Sigmoid colon (tissue), 7 donors: ENCODE measurements at places on chromosomes 11 and 22. TPM values are rescaled to one million over a fixed set of nuclear protein-coding genes. Genes with fewer than 3 reads are reported as not detected.

DNA sequence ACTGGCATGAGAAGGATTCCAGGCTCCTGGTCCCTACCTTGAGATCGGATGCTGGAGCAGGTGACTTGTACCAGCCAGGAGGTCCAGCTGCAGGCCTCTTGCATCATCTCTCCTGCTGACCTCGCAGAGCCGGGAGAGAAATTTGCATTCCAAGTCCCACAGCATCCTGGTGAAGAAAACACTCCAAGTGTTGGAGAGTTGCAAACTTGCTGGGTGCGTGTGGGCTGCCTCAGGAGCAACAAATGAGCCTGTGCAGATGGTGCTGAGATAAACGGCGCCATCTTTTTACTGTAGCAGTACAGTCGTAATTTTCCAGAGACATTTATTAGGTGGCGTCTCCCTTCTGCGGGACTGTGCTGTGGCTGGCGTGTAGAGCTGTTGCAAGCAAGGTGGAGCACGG, 32.1 kb upstream of the ZBTB16 start:
- no peaks in the 10 kb centered on the region for H3K27me3 ChIP-seq
- no peak overlapping the region for H3K4me3 ChIP-seq
- H3K36me3 ChIP-seq, result no peaks in the 10 kb centered on the region
- no peaks in the 10 kb centered on the region for H3K4me1 ChIP-seq
- H3K27ac ChIP-seq, result peak overlapping the region; percentile 77
- peak; percentile 88 for DNase-seq

- no peaks in the 10 kb centered on the region for H3K4me1 ChIP-seq
- no peak for DNase-seq
- H3K27ac ChIP-seq, result no peak overlapping the region
- H3K36me3 ChIP-seq, result no peaks in the 10 kb centered on the region
- H3K27me3 ChIP-seq, result peaks cover 8% of the 10 kb centered on the region
These were observed 21.7 kb downstream of the KIRREL3 start for GRCh38 chr11:126978911-126979310.

Gene SAA2
- 69.2 TPM for polyA plus RNA-seq

Gene DUSP18
- polyA plus RNA-seq, result 3.2 TPM

DNA sequence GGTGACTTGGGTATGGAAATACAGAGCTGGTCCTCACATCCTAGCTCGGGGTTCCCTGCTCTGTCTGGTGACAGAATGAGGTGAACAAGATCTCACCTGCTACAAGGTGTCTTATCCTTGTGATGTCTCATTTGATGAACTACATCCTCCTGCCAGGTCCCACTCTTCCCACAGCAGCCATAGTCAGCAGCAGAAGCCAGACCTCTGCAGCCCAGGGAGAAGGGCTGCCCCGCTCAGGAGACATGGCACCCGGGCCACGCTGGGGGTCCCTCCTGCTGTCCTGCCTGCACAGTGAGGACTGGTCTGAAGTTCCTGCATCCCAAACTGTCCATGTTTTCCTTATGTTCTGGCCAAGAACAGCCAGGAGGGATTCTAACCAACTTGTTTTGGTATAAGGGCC, 414.1 kb downstream of the CTTN start:
- no peaks in the 10 kb centered on the region for H3K27me3 ChIP-seq
- H3K36me3 ChIP-seq, result no peaks in the 10 kb centered on the region

DNA sequence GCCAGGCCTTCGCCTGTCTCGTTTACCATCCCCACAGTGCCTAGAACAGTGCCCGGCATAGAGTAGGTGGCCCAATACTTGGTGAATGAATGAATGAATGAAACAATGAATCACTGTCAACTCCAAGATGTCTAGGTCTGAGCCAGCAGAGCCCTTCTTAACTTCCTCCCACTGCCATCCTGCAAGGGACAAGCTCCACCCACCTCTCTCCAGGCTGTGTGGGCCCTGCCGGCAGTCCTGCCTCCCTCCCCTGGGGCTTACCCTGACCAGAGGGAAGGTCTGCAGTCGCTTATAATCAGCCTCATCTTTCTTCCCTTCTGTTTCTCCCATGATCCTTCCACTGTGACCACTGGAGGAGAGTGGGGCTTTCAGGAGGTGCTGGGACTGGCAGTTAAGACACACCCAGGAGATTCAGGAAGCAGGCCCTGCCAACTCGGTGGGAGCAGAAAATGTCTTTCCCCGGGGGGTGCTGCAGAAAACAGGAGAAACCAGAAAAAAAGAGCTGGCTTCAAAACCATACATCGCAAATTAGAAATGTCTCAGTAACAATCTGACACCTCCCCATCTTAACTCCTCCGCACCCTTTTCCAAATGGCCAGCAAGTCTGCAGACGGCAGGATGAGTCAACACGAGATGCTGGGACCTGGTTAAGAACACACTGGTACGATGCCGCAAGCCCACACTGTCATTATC, 11.4 kb downstream of the DNAL4 start:
- DNase-seq, result no peak
- no peaks in the 10 kb centered on the region for H3K36me3 ChIP-seq
- no peaks in the 10 kb centered on the region for H3K27me3 ChIP-seq
- H3K4me3 ChIP-seq, result no peak overlapping the region

Gene FJX1
- polyA plus RNA-seq, result not detected

DNA sequence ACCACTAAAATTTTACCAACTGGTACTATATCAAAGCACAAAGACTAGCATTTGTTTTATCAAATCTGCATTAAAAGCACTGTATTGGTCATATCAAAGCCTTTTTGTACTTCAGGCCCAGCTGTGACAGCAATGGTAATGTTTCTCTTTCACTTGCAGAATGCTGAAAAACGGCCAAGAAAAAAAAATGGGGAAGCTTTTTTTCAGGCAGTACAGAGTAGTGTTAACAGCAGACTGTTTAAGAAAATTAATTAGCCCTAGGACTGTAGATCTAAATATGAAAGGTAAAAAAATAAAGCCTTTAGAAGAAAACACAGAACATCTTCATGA, 33.3 kb downstream of the DENND5A start:
- no peaks in the 10 kb centered on the region for H3K36me3 ChIP-seq
- H3K27me3 ChIP-seq, result no peaks in the 10 kb centered on the region
- peaks cover 35% of the 10 kb centered on the region for H3K4me1 ChIP-seq
- peak overlapping the region; percentile 75 for H3K27ac ChIP-seq
- no peak for DNase-seq

GRCh38 chr11:117180661-117181585, 2.4 kb downstream of the SIDT2 start:
- peak overlapping the region; percentile 78 for H3K4me3 ChIP-seq
- H3K36me3 ChIP-seq, result peaks cover 13% of the 10 kb centered on the region
- DNase-seq, result peak; percentile 92
- peak overlapping the region; percentile 92 for H3K27ac ChIP-seq
- H3K27me3 ChIP-seq, result no peaks in the 10 kb centered on the region

Gene MMP20
- polyA plus RNA-seq, result not detected

DNA sequence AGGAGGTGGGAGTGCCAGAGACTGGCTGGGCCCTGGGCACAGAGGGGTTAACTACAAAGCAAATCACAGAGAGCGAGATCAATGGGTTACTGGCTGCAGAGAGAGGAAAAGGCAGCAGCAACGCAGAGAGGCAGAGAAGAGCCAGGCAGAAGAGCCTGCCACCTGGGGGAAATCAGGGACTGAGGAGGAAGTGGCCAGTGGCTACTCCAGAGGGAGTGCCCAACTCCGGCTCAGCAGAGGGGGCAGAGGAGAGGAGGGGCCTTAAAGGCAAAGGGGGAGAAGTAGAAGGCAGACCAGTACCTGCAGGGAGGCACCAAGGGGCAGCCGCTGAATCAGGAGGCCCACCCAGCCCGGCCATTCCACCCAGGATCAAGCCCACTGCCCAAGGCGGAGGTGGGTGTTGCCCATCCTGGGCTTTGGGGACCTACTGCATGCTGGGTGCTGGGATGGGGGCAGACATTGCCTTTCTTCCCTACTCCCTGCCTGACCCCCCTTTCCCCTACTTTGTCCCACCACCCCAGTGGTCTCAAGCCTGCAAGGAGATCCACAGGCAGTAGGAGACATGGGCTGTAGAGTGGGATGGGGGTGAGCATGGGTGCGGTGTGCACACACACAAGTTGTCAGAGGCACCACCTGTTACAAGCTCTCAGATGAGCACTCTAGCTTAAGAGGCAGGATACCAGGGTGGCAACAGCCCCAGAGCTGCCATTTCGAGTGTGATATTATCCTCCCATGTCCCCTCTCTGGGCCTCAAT, 926 bp upstream of the GALR3 start:
- no peak for DNase-seq
- H3K36me3 ChIP-seq, result no peaks in the 10 kb centered on the region
- H3K4me3 ChIP-seq, result no peak overlapping the region
- peaks cover 38% of the 10 kb centered on the region for H3K4me1 ChIP-seq
- H3K27ac ChIP-seq, result no peak overlapping the region

GRCh38 chr11:96014217-96014616, 90.3 kb upstream of the MTMR2 start:
- H3K4me3 ChIP-seq, result no peak overlapping the region
- no peaks in the 10 kb centered on the region for H3K27me3 ChIP-seq

DNA sequence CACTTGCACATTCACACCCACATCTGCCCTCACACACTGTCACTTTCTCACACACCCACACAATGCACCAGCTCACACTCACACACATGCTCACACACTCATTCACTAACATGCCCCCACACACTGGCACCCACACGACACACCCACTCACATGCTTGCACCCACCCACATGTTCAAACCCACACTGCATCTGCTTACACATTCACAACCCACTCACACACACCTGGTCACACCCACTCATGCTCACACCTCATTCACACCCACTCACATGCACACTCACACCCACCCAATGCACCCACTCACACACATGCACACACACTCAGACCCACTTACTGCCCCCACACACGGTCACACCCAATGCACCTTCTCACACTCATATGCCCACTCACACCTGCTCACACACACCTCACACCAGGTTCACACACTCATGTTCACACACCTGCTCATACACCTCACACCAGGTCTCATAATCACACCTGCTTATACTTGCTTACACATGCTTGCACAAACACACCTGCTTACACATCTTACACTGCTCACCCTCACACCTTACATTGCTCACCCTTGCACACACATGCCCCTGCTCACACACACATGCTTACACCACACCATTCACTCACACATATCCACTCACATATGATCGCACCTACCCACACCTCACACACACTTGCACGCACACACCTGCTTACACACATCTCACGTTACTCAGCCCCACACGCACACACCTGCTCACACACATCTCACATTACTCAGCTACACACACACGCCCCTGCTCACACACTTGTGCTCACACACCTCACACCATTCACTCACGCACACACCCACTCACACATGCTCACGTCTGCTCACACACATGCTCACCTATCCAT, 3.9 kb upstream of the MYBPC3 start:
- no peaks in the 10 kb centered on the region for H3K36me3 ChIP-seq
- H3K4me3 ChIP-seq, result no peak overlapping the region
- H3K4me1 ChIP-seq, result peaks cover 13% of the 10 kb centered on the region
- H3K27ac ChIP-seq, result no peak overlapping the region
- no peaks in the 10 kb centered on the region for H3K27me3 ChIP-seq

DNA sequence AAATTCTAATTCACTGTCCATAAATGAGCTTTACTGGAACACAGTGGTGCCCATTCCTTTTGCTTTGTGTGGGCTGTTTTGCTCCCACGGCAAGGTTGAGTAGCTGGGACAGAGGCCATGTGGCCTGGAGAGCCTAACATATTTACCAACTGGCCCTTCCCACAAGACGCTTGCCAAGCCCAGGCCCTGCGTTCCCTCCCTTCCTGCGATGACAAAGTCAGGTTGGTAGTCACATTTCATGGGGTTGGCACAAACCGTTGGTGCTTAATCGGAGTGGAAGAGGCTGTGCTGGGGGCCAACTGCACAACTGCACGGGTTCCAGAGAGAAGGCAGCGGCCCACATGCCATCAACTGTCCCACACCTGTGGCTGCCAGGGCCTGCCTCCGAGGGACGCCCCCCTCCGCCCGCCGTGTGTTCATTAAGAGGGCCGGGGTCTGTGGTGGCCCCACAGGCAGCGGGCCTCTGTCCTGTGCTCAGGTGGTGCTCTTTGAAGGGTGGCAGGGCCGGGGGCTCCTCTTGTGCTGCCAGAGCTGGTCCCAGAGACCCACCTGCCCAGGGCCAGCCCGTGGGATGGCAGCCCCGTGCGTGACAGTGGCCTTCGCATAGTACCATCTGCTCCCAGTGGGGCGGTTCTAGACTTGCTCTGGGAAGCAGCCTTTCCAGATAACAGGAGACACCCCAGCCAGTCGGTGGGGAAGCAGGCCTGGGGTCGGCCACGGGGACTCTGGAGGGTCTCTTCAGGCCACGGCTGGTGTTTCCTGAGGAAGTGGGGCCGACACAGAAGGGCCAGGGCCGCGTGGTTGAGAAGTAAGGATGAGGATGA, 81.5 kb upstream of the CLDN5 start:
- no peaks in the 10 kb centered on the region for H3K4me1 ChIP-seq
- peaks cover 5% of the 10 kb centered on the region for H3K27me3 ChIP-seq
- H3K36me3 ChIP-seq, result no peaks in the 10 kb centered on the region
- H3K4me3 ChIP-seq, result no peak overlapping the region

GRCh38 chr11:3132831-3133260, 32.3 kb downstream of the OSBPL5 start:
- DNase-seq, result peak; percentile 56
- no peaks in the 10 kb centered on the region for H3K36me3 ChIP-seq
- no peaks in the 10 kb centered on the region for H3K27me3 ChIP-seq
- peaks cover 35% of the 10 kb centered on the region for H3K4me1 ChIP-seq
- no peak overlapping the region for H3K27ac ChIP-seq

DNA sequence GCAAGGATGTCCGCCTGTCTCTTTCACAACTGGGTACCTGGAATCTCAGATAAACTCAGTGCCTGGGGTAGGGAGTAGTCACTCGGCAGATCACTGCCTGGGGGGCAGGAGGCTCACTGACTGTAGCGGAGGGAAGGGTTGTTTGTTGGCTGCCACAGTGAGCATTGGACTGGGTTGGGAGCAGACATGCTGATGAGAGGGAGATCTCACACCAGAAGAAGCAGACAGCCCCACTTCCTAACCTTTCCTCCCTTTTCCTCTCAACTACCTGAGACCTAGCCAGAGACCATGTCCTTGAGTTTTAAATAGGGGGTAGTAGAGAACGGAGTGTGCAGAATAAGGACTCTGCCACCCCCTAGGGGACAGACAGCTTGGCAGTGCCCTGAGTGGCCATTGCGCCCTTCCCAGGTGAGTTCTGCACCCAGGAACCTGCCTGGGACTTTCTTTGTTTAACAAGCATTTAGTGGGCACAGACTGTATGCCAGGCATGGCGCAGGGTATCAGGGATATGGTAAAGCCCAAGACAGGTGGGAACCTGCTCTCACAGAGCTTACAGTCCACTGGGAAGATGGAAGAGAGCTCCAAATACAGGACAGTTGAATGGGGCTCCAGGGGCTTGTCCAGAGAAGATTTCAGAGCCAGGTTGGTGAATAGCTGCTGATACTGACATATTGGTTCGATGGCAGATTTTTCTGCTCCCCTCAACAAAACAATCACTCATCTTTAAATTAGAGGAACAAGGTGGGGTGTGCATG, 115.7 kb upstream of the NNMT start:
- no peaks in the 10 kb centered on the region for H3K36me3 ChIP-seq
- H3K27me3 ChIP-seq, result no peaks in the 10 kb centered on the region
- H3K4me3 ChIP-seq, result peak overlapping the region; percentile 34

GRCh38 chr11:8654503-8654902, 28.0 kb downstream of the TRIM66 start:
- H3K36me3 ChIP-seq, result no peaks in the 10 kb centered on the region
- DNase-seq, result no peak
- H3K27ac ChIP-seq, result no peak overlapping the region
- H3K4me3 ChIP-seq, result no peak overlapping the region

Gene SEPTIN3
- polyA plus RNA-seq, result 0.46 TPM

- H3K27me3 ChIP-seq, result peaks cover 32% of the 10 kb centered on the region
- no peak for DNase-seq
- H3K36me3 ChIP-seq, result no peaks in the 10 kb centered on the region
- peak overlapping the region; percentile 73 for H3K27ac ChIP-seq
- no peak overlapping the region for H3K4me3 ChIP-seq
These were observed 1.8 kb upstream of the THY1 start for GRCh38 chr11:119424775-119425174.
